ENCODE measurements at places on chromosomes 2 and 18.

DNA sequence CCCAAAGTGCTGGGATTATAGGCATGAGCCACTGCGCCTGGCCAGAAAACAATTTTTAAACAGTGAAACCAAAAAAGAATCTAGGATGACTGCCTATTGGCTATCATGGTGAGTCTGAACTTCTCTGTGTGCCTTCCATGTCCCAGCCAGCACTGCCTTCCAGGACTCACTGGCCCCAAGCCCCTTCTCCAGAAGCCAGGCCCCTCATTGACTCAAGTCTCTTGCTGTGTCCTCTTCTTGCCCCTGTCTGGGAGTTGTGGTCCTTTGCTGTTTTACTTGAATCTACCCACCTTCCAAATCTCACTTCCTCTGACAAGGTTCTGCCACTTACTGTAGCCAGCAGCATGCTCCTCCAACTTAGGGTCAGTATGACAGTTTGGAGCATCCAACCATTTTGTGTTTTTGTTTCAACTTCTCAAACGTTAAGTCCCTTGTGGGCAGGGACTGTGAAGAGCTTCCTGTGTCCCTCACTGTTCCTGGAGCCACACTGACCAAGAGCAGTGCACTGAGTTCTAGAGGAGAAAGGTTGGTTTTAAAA, 41.7 kb downstream of the ST3GAL5 start:
- no peak for DNase-seq

GRCh38 chr2:147294825-147295392, 549.9 kb upstream of the ACVR2A start:
- DNase-seq = no peak

DNA sequence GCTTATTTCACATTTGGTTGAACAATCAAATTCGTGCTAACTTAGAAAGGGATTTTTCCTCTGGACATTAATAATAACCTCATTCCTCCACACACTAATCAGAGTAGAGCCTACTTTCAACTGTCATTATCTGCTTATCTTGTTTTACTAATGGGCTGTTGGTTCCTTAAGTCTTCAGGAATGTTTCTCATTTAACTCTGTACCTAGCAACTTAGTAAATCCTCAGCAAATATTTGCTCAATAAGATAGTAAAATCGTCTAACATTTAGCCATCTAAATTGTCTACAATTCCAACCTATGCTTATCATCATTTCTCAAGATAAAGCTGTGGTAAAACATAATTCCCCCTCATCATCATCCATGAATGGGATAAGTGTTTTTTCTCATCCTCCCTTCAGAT, 98.1 kb downstream of the CDH2 start:
- DNase-seq = no peak

DNA sequence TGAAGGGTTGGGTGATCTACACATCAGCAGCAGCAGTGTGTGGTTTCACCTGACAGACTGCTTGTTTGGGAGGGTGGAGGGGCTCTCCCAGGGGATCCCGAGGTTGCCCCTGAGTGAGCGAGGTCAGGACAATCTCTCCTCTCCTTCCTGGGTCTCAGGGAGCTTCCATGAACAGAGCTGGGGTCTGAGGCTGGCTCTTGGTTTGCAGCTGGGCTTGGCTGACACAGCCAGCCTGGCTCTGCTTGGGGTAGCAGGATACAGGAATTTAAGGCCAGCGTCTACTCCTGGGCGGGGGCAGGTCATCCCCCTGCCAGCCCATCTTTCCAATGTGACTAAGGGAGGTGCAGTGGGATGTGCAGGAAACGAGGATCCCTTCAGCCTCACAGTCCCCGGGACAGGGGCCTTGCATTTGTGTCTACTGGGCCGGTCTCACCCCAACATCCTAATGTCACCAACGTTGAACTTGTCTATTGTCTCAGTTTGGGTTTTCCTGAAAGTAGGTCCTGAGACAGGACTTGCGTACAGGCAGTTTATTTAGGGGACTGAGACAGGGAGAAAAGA, 262.6 kb upstream of the HDAC4 start:
- DNase-seq = no peak

- no peak for DNase-seq
Measured at GRCh38 chr2:239735131-239735828, 289.9 kb downstream of the NDUFA10 start.

- DNase-seq = no peak
Measured at GRCh38 chr2:102520801-102521200, 47.8 kb downstream of the SLC9A4 start.

DNA sequence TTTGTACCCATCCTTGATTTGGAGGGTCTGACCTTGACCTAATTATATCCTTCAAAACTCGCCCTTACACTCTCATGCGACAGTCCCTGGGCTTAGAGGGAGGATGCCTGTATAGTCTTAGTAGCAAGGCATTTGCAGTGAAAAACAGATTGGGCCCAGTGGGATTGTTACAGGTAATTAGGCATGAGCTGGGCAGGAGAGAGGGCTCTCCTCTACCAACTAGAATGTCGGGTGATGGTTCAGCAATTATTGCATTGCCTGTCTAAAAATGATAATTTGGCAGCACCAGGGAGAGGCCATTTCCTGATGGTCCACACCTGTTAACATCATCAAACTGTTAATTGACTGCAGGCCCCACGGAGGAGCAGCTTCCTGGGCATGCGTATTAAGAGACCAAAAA, 32.4 kb downstream of the COMMD1 start:
- DNase-seq = no peak

DNA sequence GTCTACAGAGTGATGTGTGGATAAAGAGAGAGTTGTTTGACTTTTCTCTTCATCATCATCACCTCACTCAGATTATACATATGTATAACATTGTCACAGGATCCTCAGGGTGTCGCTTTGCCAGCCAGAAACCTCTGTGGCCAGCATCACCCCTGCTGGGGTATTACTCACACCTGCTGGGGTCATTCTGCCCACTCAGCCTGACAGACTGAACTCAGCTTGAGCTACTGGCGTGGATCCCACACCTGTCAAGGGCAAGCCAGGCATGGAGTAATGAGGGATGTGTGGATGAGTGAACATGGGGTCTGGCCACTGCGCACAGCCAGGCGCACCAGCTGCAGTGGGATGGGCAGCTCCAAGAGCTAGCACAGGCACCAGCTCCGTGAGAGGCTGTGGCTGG, 870.6 kb downstream of the CBLN2 start:
- no peak for DNase-seq

DNA sequence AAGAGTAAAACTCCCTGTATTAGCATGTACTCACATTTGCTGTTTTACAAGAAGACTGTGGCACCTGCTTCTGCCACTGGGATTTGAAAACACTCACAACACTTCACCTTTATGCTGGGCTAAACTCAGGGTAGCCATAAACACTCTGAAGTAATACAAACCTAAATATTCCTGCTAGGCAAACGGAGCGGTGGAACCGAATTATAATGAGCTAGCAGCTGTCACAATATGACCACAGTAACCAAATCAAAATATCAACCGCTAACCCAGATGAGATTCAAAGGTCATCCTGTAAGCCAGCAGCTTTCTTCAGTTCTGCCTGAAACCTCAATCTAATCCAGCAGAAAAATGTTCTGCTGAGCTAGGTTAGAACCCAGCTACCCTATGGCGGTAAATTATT, 132.1 kb downstream of the TCF4 start:
- no peak for DNase-seq

DNA sequence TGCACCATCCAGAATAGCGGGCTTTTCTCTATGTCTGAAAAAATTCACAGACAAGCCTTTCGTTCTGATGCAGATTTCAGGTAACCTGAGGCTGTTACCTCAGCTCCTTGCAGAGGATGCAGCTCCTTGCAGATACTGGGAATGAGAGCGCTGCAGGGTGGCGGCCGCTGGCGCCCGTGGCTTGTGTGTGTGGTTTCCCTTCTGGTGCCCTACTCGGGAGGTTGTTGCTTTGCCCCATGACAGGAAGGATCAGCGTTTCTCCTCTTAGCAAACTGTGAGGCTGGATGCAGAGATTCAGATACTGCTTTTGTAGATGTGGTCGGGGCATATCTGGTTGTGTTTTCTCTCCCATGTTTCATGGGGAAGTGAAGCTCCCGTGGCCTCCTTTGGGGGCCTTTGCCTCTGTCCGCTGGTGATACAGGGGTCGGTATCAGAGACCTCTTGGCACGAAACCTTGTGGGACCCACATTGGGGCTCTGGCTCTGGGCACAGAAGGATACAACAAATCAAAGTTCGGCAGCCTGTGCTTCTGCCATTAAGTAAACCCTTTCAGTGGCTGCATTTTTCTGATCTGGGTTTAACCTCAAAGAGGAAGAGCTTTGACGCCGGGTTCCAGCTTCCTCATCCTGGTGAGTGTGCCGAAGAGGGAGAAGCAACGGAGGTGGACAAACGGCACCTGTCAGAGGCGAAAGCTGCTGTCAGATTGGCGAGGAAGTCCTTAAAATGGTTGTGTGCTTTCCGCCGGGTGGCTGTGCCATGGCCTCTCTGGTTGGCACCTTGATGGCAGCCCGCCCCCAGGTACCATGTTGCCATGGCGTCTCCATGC, 127.8 kb downstream of the MBP start:
- no peak for DNase-seq

GRCh38 chr18:74264303-74265020, 27.3 kb downstream of the CYB5A start:
- no peak for DNase-seq

- DNase-seq = no peak
Measured at GRCh38 chr2:217625557-217626169, 377.1 kb downstream of the TNS1 start.

DNA sequence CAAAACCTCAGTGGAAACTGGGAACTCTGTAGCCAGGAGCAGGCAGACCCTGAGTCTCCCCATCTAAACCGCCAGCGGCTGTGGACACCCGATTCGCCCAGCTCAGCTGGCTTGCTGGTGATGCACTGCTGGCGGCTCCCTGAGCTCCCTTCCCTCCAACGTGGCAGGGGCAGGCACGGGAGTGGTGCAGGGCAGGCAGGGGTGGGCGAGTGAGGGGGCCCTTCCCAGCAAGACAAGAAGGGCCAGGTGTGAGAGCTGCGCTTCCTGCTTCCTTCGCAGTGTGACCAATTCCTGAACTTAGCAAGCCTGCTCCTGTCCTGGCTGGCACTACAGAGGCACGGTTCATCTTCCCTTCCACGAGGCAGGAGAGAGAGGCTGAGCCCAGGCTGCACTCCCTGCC, 12.3 kb upstream of the SEMA4C start:
- DNase-seq = no peak

DNA sequence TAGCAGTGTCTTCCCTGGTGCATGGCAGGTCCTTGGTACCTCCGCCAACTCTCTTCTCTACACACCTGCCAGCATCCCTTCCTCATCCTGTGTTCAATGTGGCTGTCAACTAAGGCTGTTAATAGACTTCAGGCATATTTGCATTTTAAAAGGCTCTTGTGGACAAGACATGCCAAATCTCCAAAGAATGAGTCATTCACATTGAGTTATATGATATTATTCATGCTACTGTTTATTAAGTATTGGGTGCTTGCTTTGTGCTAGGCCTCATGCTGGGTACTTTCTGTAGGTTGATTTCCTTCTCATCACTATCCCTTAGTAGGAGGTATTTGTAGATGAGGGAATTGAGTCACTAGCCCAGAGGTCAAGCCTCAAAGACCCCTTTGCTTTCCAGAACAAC, 5.2 kb downstream of the MYO1B start:
- no peak for DNase-seq

GRCh38 chr2:85577063-85577385, 362 bp upstream of the VAMP8 start:
- DNase-seq = no peak

DNA sequence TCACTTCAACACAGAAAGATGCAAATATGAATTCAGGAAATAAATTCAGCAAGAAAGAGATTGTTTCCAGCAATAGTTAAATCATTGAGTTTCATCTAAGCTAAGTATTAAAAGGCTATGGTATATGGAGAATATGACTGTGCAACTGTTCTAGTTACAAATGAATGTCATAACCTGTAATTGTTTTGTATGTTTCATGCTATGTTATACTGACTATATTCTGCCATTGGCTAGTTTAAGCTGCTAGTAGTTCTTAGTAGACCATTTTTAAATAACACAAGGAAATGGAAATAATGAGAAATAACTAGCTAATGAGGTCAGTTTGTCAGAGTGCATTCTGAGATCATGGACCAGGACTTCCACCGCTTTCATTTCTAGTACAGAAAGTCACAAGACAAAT, 1154.9 kb upstream of the TMEFF2 start:
- DNase-seq = no peak

- no peak for DNase-seq
Measured at GRCh38 chr18:61738488-61738887, 154.3 kb downstream of the RNF152 start.

- no peak for DNase-seq
Measured at GRCh38 chr2:27306136-27306535, 2.1 kb downstream of the UCN start.

- DNase-seq = no peak
Measured at GRCh38 chr18:62720766-62721613, 5.6 kb downstream of the PHLPP1 start.

GRCh38 chr2:21042958-21043743, 722 bp downstream of the APOB start:
- DNase-seq = peak; percentile 49

DNA sequence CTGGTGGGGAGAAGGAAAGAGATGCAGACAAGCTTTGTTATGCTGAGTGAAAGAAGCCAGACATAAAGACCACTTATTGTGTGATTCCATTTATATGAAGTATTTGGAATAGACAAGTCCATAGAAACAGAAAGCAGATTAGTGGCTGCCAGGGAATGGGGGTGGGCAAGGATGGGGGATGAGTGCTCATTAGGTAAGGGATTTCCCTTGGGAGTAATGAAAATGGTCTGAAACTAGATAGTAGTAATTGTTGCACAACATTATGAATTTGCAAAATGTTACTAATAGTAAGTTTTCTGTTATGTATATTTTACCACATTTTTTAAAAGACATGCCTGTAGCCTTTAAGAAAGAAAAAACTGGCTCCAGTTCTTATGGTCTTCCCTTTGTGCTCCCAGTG, 154.9 kb downstream of the LNPK start:
- no peak for DNase-seq

GRCh38 chr2:142868229-142868762, 9.2 kb upstream of the KYNU start:
- no peak for DNase-seq

GRCh38 chr18:76889091-76889699, 66.8 kb downstream of the ZNF236 start:
- no peak for DNase-seq

- DNase-seq = no peak
Measured at GRCh38 chr2:143229952-143230351, 100.7 kb downstream of the ARHGAP15 start.

DNA sequence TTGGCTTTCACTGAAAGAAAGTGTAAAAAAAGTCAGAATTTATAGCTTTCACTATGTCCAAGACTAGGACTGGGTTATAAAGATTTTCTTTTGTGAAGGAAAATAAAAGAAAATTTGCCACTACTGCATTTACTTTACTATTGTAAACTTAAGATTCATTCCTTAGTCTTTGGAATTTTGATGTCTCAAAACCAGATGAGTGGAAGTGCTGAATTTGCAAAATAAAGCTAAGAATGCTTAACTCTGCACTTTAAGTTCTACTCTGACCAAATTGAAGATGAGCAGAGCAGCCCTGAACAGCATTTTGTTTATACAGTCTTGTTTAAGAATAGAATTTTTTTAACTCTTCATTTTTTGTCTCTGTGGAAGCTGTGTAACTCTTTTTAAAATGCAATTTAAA, 102.4 kb downstream of the ICA1L start:
- no peak for DNase-seq

Measured in NCI-H1694 (cell line).